Smooth muscle cell of bladder (primary cell): ENCODE measurements at places on chromosomes 7 and 10. TPM values are rescaled to one million over a fixed set of nuclear protein-coding genes. Genes with fewer than 3 reads are reported as not detected.

The OPN4 gene
- not detected in 2 replicates for total RNA-seq

The CNTNAP2 gene
- 0.09 TPM in 1 of 2 replicates, not detected in the other for total RNA-seq

The HK1 gene
- total RNA-seq = 131 and 169 TPM in 2 replicates

The TMEM225B gene
- total RNA-seq = 0.46 and 1.1 TPM in 2 replicates

The MMD2 gene
- not detected in 2 replicates for total RNA-seq

The MYH16 gene
- not detected in 2 replicates for total RNA-seq
